Activated CD8-positive, alpha-beta T cell treated with anti-CD3 and anti-CD28 coated beads for 36 hours (primary cell): ENCODE measurements at places on chromosomes 16 and 17. TPM values are rescaled to one million over a fixed set of nuclear protein-coding genes. Genes with fewer than 3 reads are reported as not detected.
A peak's percentile ranks its signal among the peaks of the same experiment; 100 is the strongest.

GRCh38 chr16:49712542-49712941, 143.4 kb downstream of the ZNF423 start:
- H3K36me3 ChIP-seq: no peaks in the 10 kb centered on the region
- no peaks in the 10 kb centered on the region for H3K4me1 ChIP-seq
- H3K27me3 ChIP-seq: no peaks in the 10 kb centered on the region

GOSR2 gene
- 50.0 TPM for total RNA-seq

MYH8 gene
- total RNA-seq: not detected

- H3K27ac ChIP-seq: no peak overlapping the region
- no peaks in the 10 kb centered on the region for H3K27me3 ChIP-seq
- H3K4me1 ChIP-seq: peaks cover 2% of the 10 kb centered on the region
- no peak for DNase-seq
These were observed 15.0 kb downstream of the TRIM25 start for GRCh38 chr17:56898874-56899273.

HBQ1 gene
- 3.2 TPM for total RNA-seq

DNA sequence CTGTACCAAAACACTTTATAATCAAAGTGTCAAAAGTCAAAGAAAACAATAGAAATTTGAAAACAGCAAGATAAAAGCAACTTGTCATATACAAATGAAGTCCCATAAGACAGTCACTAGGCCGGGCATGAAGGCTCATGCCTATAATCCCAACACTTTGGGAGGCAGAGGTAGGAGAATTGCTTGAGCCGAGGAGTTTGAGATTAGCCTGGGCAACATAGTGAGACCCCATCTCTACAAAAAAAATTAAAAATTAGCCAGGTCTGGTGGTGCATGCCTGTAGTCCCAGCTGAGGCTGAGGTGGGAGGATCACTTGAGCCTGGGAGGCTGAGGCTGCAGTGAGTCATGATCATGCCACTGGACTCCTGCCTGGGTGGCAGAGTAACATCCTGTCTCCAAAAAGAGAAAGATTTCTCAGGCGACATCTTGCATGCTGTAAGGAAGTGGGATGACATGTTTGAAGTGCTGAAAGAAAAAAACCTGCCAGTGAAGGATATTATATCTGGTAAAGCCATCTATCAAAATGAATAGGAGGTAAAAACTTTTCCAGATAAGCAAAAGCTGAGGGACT, 98.7 kb upstream of the NACA2 start:
- H3K27me3 ChIP-seq: no peaks in the 10 kb centered on the region
- H3K4me3 ChIP-seq: no peak overlapping the region
- no peak for DNase-seq
- peaks cover 25% of the 10 kb centered on the region for H3K36me3 ChIP-seq
- H3K4me1 ChIP-seq: no peaks in the 10 kb centered on the region

DNA sequence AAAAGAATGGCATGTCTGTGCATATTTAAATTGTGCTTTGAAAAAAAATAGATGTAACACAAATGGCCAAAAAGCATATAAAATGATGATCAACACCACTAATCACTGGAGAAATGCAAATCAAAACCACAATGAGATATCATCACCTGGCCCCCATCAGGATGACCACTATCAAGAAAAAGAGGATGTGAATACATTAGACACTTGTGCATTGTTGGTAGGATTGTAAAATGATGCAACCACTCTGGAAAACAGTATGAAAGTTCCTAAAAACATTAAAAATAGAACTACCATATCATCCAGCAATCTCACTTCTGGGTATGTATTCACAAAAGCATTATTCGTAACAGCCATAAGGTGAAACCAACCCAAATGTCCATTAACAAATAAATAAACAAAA, 91.5 kb downstream of the SPAG9 start:
- H3K4me1 ChIP-seq: peaks cover 25% of the 10 kb centered on the region
- H3K4me3 ChIP-seq: peak overlapping the region; percentile 16
- H3K36me3 ChIP-seq: peaks cover 18% of the 10 kb centered on the region
- H3K27ac ChIP-seq: peak overlapping the region; percentile 84
- DNase-seq: no peak

- no peak overlapping the region for H3K4me3 ChIP-seq
- DNase-seq: no peak
- no peak overlapping the region for H3K27ac ChIP-seq
- H3K27me3 ChIP-seq: peaks cover 9% of the 10 kb centered on the region
- H3K36me3 ChIP-seq: no peaks in the 10 kb centered on the region
These were observed 90.5 kb downstream of the RGS9 start for GRCh38 chr17:65227637-65228036.

RASL10B gene
- 1.9 TPM for total RNA-seq

PAQR4 gene
- 29.4 TPM for total RNA-seq

GRCh38 chr17:61196302-61196704, 203.3 kb upstream of the TBX2 start:
- no peak overlapping the region for H3K4me3 ChIP-seq
- H3K36me3 ChIP-seq: no peaks in the 10 kb centered on the region
- H3K27ac ChIP-seq: no peak overlapping the region
- no peaks in the 10 kb centered on the region for H3K4me1 ChIP-seq

DNA sequence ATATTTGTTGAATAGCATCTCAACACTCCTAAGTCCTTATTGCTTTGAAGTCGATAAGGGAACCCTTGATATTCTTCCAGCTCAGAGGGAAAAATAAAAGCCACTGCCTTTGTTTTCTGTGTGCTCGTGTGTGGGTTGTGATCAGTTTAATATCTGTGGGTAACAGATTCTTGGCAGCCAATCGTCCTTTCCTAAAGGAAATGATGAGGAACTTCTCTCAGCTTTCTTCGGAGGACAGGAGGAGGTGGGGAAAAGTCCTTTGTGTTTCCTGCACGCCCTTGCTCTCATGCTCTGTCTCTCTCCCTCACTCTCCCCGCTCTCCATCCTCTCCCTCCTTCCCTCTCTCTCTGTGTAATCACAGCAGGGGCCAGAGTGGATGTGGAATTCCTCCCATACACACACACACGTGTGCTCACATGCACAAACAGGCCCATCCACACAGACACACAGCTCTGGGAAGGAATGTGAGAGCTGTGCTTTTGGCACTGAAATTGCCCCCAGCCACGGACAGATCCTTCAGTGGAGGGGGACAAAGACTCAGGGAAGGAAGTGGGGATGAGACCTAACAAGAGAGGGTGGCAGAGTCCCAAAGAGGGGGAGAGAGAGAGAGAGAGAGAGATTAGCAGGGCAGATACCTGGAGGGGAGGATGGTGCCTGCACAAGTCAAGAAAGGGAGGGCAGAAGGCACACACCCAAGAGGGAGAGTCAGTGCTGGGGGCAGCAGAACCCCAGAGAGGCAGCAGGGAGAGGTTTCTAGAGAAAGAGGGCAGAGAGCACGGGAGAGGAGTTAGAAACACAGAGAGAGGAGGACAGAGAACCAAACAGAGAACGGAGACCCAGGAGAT, 83.5 kb upstream of the PLCG2 start:
- no peaks in the 10 kb centered on the region for H3K4me1 ChIP-seq
- no peak overlapping the region for H3K4me3 ChIP-seq
- DNase-seq: no peak
- H3K36me3 ChIP-seq: peaks cover 11% of the 10 kb centered on the region
- H3K27ac ChIP-seq: no peak overlapping the region
- H3K27me3 ChIP-seq: no peaks in the 10 kb centered on the region

DNA sequence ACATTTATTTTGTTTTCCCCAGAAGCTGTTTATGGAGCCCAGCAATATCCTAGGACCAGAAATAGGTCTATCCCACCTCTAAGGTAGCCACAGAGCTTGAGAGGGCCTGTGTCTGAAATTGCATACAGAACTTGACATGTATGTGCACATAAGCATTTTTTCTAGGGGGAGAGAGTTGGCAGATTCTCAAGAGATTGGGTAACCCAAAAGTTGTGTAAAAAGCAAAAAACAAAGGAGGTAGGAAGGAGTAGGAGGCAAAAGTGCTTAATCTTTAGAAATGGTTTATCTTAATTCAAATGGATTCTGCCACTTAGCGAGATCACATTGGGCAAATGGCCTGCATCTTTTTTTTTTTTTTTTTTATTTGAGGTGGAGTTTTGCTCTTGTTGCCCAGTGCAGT, 3.5 kb downstream of the PLK1 start:
- peaks cover 53% of the 10 kb centered on the region for H3K36me3 ChIP-seq
- no peak for DNase-seq

- no peaks in the 10 kb centered on the region for H3K27me3 ChIP-seq
- no peaks in the 10 kb centered on the region for H3K36me3 ChIP-seq
- no peak overlapping the region for H3K4me3 ChIP-seq
These were observed 46.3 kb downstream of the RMI2 start for GRCh38 chr16:11391576-11391975.

DNA sequence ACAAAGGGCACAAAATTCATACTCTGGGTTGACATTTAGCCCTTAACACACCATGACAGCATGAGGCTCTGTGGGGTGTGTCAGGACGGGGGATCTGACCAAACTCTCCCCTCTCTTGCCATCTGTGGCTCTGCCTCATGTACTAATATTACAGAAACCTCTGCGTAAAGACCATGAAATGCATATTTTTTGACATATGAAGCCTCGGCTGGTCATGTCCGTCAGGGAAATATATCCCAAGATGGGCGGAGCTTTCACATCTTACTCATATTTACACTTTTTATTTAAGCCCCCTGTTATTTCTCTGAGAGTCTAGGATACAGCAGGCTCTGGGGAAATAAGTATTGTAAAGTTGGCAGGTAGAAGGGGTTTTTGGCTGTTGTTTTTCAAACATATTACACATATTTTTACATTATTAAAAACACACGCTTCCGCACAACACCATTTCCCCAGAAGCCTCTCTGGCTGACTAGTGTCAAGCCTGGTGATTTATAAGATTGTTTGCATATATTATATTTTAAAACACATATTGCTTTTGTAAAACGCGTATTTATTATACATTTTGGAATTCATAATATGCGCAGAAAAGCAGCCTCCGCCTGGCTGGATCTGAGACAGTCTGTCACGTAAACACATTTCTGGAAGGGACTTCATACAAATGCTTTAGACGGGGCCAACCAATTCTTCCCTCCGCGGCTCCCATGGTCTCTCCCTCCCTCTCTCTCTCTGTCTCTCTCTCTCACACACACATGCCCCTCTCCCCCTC, 237.7 kb upstream of the ZFHX3 start:
- H3K27ac ChIP-seq: no peak overlapping the region
- H3K27me3 ChIP-seq: no peaks in the 10 kb centered on the region
- DNase-seq: no peak
- H3K36me3 ChIP-seq: no peaks in the 10 kb centered on the region
- H3K4me3 ChIP-seq: no peak overlapping the region
- H3K4me1 ChIP-seq: no peaks in the 10 kb centered on the region

DNA sequence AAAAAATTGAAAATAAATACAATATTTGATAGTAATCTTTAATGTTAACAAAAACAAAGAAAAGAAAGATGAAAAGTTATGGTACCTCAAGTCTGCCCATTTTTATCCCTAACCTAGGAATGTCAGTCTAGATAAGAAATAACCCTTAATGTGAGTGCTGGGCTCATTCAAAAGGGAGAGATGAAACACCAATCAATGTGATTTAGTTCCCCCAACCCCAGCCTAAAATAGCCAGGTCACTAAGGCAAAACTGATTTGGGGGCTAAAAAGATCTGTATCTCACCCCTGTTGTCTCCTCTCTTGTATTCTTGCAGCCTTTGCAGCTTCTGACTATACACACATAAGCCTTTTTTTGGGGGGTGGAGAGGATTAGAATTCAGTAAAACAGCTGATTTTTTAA, 3.2 kb upstream of the IGF2BP1 start:
- H3K36me3 ChIP-seq: peaks cover 2% of the 10 kb centered on the region
- H3K27ac ChIP-seq: no peak overlapping the region
- no peak for DNase-seq
- no peak overlapping the region for H3K4me3 ChIP-seq
- peaks cover 61% of the 10 kb centered on the region for H3K27me3 ChIP-seq

MT4 gene
- not detected for total RNA-seq

GRCh38 chr17:5703736-5704135, 119.4 kb upstream of the NLRP1 start:
- H3K36me3 ChIP-seq: no peaks in the 10 kb centered on the region
- H3K27ac ChIP-seq: no peak overlapping the region
- H3K27me3 ChIP-seq: peaks cover 10% of the 10 kb centered on the region
- H3K4me3 ChIP-seq: no peak overlapping the region
- H3K4me1 ChIP-seq: no peaks in the 10 kb centered on the region
- DNase-seq: no peak

- no peaks in the 10 kb centered on the region for H3K4me1 ChIP-seq
- DNase-seq: no peak
- no peaks in the 10 kb centered on the region for H3K27me3 ChIP-seq
- H3K27ac ChIP-seq: no peak overlapping the region
- no peak overlapping the region for H3K4me3 ChIP-seq
- no peaks in the 10 kb centered on the region for H3K36me3 ChIP-seq
These were observed 450.3 kb downstream of the SHISA9 start for GRCh38 chr16:13351601-13352217.

- no peak for DNase-seq
- peaks cover 54% of the 10 kb centered on the region for H3K36me3 ChIP-seq
- no peak overlapping the region for H3K4me3 ChIP-seq
- peak overlapping the region; percentile 50 for H3K27ac ChIP-seq
These were observed 37.9 kb upstream of the PIK3R6 start for GRCh38 chr17:8905331-8905730.

SLC47A2 gene
- total RNA-seq: not detected

HOXB6 gene
- total RNA-seq: not detected

- no peaks in the 10 kb centered on the region for H3K27me3 ChIP-seq
- peaks cover 21% of the 10 kb centered on the region for H3K36me3 ChIP-seq
- H3K4me1 ChIP-seq: no peaks in the 10 kb centered on the region
- no peak for DNase-seq
- H3K4me3 ChIP-seq: no peak overlapping the region
These were observed 19.9 kb downstream of the CYB5D2 start for GRCh38 chr17:4162775-4163466.

RGS11 gene
- not detected for total RNA-seq

DNA sequence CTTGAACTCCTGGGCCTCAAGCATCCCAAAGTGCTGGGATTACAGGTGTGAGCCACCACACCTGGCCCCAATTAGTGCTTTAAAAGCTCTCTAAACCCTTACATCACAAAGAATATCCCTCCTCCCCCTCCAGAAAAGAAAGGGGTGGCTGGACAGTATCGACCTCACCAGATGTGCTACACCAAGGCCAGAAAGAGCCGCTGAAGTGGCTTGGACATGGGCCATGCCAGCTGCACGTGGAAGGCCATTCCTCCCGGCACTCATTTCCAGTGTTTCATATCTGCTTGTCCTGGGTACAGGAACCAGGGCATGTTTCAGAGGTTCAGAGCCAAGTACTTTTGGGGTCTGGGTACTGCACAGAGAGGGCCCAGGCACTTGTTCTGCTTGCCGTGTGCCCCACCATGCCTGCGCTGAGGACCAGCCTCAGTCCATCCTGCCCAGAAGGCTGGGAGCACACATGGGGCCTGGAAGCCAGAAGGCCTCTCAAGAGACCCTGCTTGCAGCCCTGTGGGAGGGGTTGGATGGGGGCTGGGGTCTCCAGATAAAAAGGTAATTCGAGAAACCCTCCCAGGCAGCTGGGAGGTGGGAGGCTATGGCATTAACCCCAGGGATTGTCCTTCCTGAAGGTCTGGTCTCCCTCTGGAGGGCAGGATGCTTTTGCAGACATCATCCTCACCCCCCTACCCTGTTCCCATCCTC, 3.5 kb upstream of the SRRM2 start:
- peaks cover 20% of the 10 kb centered on the region for H3K36me3 ChIP-seq
- no peak overlapping the region for H3K4me3 ChIP-seq
- no peak overlapping the region for H3K27ac ChIP-seq

- H3K27me3 ChIP-seq: no peaks in the 10 kb centered on the region
- no peak for DNase-seq
These were observed 31.0 kb downstream of the MMP15 start for GRCh38 chr16:58056580-58056979.

GAST gene
- not detected for total RNA-seq
